Islet precursor cell (in vitro differentiated cells): ENCODE measurements at places on chromosomes 7 and 10.
A peak's percentile ranks its signal among the peaks of the same experiment; 100 is the strongest.

GRCh38 chr10:1475098-1475591 lies 262.2 kb downstream of the ADARB2 start:
- DNase-seq = no peak

DNA sequence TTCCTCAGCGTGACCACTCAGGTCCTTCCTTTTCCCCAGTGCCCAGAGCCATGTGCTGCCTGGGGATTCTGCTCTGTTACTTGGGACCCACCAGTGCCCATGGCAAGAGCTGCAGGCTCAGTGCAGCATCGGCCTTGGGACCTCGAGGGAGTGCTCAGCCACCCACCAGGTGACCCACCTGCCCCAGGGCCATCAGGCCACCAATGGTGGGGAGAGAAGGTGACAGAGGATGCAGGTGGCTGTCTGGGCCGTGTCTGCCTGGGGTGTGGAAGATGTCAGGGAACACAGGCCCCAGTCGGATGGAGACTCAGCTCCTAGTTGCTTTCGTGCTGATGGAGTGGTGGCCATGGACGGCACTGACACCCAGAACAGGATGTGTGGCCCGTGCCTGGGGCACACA lies 104.7 kb upstream of the FAM20C start:
- DNase-seq = no peak

DNA sequence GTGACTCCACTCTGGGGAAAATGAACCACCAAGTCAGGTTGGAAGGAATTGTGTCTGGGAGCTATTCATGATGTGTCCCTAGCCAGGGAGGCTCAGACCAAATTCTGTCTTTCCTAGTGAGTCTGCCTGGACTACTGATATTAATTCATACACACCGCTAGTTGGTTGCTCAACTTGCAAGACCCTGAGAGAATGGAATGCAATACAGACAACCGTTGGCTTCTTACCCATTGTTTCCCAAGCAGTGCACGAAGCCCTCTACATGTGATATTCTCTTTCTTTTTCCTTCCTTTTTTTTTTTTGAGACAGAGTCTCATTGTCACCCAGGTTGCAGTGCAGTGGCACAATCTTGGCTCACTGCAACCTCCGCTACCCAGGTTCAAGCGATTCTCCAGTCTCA lies 19.4 kb upstream of the SRGN start:
- DNase-seq = no peak

GRCh38 chr7:83040484-83040883 lies 122.2 kb downstream of the PCLO start:
- no peak for DNase-seq

DNA sequence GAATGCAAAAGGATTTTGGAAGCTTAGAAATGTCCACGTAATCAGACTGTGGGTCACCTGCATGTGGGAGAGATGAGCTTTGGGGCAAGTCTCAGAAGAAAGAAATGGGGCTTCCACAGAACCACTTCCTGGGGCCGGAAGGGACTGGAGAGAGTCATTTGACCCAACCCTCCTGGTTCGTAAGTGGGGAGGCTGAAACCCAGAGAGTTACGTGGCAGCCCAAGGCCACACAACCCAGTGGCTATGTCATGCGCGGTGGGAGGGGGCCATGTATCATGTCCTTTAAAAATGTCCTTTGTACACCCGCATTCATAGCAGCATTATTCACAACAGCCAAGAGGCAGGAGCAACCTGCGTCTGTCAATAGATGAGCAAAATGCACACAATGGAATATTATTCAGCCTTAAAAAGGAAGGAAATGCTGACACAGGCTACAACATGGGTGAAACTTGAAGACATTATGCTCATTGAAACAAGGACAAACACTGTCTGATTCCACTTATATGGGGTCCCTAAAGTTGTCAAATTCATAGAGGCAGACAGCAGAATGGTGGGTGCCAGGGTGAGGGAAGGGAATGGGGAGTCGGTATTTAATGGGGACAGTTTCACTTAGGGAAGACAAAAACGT lies 15.1 kb downstream of the CAMK2B start:
- DNase-seq = no peak

DNA sequence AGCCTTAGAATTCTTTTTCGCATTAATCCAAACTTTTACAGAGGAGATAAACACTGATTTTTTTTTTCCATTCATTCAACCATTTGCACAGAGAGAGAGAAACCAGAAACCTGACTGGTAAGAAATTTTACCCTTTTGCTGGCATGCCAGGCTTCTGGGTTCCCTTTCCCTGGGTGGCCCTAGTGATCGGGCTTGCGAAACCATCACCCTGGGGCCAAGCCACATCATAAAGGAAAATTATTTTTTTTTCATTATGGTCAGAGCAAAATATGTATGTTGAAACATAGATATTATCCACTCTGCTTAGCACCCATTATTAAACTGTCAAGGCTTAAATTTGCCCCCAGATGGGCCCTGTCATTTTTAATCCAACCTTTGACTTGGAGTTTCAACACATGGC lies 55.4 kb upstream of the INHBA start:
- DNase-seq = no peak

DNA sequence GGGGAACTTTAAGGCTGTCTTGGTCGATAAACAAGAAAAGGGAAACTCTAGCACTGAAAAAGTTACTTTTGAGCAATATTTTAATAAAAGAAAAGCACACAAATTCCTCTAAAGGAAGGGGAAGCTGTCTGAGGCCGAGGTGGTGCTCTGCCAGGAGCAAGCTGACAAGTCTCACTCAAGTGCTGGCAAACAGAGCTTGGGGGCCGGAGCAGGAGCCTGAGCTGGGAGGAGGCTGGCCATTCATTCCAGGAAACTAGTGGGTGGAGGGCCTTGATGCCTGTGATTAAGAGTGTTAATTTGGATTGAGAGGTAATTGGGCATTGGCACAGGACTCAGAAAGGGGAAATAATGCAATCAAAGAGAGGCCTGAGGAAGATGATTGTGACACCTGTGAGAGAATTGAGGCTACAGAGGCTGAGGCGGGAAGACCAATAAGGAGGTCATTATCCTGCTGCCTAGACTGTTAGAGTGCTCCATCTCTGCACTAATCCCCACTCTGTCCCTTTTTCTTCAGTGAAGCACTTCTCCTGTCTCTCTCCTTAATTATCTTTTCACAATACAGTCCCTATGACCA lies 154.9 kb upstream of the COL1A2 start:
- peak; percentile 57 for DNase-seq

GRCh38 chr10:112615269-112615668 lies 168.3 kb downstream of the VTI1A start:
- DNase-seq = no peak

DNA sequence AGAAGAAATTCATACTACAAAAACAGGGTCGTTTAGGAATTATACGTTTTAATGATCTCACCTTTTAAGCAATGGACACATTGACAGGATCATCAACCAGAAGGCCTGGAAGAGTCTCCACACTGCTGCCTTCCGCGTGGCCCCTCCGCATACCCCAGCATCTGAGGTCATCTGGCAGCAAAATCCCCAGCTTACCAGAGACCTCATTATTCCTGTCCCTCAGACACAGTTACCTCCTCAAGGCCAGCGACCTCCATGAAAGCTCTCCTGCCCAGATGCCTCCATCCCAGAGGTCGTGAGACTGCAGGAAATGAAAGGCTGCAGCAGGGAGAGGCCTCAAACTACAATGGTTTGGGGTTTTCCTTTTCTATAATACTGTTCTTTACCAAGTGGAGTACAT lies 14.8 kb upstream of the GSAP start:
- peak; percentile 59 for DNase-seq

- DNase-seq = peak; percentile 65
These were observed 13.1 kb downstream of the SDHAF3 start for GRCh38 chr7:97130417-97131139.

DNA sequence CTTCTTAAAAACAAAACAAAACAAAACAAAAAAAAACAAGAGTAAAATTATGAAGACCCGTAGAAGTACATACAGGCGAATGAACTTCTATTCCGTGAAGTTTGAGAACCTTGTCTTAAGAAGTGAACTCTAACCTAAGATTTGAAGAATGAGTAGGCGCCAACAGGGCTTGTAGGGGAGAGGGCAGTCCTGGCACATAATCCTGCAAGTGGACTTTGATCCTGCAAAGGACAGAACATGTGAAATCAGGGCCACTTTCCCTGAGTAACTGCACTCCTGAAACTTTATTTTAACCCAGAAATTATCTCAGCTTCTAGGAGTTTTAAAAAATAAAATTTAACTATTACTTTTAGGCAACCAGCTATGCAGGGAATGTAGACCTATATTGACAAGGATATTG lies 62.0 kb downstream of the GNAT3 start:
- DNase-seq = no peak

DNA sequence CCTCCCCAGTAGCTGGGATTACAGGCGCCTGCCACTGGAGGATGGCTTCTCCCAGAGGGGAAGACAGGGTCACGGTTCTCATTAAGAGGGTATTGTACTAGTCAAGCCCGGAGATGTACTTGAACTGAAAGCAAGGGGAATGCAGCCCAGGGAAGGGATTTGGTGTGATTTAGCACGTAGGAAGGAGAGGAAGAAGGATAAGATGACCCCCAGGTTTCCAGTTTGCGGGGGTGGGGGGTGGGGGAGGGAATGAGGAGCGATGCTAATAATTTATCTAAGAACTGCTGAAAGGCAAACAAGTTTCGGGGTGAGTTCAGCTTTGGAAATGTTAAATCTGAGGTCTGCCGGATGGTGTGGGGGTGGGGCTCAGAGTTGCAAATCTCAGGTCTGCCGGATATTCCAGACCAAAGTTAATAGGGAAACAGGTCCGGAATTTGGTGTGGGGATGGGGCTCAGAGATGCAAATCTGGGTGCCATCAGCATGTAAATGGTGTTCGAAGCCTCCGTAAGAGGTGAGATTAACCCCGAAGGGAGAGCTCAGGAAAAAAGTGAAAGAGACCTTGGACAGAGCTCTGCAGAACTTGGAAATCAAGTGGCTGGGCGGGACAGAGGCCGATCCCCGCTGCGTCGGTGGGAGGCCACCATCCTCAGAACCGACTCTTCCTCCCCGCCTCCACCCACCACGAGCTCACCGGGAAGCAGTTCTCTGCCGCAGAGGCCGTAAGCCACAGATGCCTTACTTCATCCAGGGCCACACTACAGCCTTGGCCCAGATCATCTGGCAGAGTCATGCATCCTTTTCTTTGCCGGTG lies 1.6 kb upstream of the SEPHS1 start:
- DNase-seq = peak; percentile 85

GRCh38 chr10:4345877-4346646 lies 479.9 kb upstream of the AKR1E2 start:
- no peak for DNase-seq

GRCh38 chr10:127293640-127294039 lies 97.2 kb upstream of the INSYN2A start:
- no peak for DNase-seq

DNA sequence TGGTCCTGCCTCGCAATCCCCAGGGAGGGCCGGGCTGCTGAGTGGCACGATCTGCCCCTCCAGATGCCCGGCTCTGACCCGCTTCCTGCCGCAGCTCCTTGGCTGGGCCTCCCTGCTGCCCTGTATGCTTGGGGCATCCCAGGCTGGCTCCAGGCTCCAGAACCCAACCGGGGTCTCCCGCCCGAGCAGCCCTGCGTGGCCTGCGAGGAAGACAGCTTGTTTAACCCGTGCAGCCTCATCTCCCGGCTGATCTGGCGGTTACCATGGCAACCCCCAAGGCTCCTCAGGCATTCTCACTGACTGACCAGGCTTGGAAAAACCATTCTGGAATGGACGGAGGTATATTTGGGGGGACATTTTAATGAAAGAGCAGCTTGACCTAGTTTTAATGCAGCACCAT lies 232.4 kb upstream of the MYO3A start:
- no peak for DNase-seq

GRCh38 chr7:50531928-50532327 lies 33.3 kb downstream of the DDC start:
- DNase-seq = no peak

GRCh38 chr10:34760606-34761005 lies 54.5 kb downstream of the PARD3 start:
- DNase-seq = peak; percentile 61

DNA sequence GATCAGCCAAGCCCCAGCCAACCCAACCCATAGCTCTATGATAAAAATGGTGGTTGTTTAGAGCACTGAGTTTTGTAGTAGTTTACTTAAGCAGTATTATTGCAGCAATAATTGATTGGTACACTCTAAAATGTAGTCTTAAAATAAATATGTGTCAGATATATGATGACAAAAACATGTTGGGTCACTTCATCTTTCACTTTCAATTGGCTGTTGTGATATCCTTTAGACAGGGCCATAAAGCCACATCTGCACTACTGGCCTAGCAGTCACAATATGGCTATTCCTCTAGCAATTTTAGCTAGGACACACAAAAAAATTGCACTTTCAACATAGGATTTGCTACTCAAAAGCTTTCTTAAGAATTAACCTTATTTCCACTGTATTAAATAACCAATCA lies 5.9 kb upstream of the CAV1 start:
- DNase-seq = no peak

- DNase-seq = no peak
These were observed 15.6 kb upstream of the CLDN12 start for GRCh38 chr7:90387470-90388240.
